ENCODE measurements at places on chromosomes 3 and 15. TPM values are rescaled to one million over a fixed set of nuclear protein-coding genes. Genes with fewer than 3 reads are reported as not detected.

Gene ATP11B
- 12.5 TPM for total RNA-seq

Gene LRRC31
- not detected for total RNA-seq

Gene GNAT1
- total RNA-seq = 0.09 TPM

Gene REC114
- total RNA-seq = not detected

Gene ANKRD34C
- not detected for total RNA-seq

Gene PIGZ
- 1.2 TPM for total RNA-seq

Gene LSAMP
- 0.10 TPM for total RNA-seq
